ENCODE measurements at places on chromosomes 2 and 18.

GRCh38 chr2:112699984-112700667, 20.7 kb upstream of the NT5DC4 start:
- no peak for DNase-seq

GRCh38 chr2:171244970-171245782, 84.5 kb upstream of the TLK1 start:
- DNase-seq: no peak

- DNase-seq: peak; percentile 41
Observed at GRCh38 chr2:176140513-176141317, 10.6 kb upstream of the HOXD4 start.

GRCh38 chr2:120865656-120866055, 130.0 kb downstream of the GLI2 start:
- DNase-seq: no peak

DNA sequence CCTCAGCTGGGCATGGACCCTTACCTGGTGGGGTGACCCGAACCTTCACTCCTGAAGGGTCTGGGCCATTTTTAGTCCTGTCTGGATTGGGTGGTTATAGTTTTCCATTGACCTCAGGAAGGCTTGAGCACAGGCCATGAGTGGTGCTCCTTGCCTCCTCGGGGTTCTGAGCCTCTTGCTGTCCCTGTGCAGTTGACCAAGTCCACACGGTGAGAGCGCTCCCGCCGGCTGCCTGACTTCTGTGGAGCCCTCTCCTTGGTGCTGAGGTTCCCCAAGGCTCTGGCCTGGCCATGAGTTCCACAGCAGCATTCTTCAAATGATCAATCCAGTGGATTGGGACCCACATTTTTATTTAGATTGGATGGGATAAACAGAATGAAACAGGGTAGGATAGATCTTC, 159.5 kb downstream of the SEPTIN10 start:
- no peak for DNase-seq

GRCh38 chr2:178943745-178944144, 106.2 kb downstream of the CCDC141 start:
- no peak for DNase-seq

- no peak for DNase-seq
Observed at GRCh38 chr2:145623136-145623535, 1103.2 kb upstream of the ZEB2 start.

GRCh38 chr18:52499016-52499415, 159.0 kb downstream of the DCC start:
- DNase-seq: no peak

DNA sequence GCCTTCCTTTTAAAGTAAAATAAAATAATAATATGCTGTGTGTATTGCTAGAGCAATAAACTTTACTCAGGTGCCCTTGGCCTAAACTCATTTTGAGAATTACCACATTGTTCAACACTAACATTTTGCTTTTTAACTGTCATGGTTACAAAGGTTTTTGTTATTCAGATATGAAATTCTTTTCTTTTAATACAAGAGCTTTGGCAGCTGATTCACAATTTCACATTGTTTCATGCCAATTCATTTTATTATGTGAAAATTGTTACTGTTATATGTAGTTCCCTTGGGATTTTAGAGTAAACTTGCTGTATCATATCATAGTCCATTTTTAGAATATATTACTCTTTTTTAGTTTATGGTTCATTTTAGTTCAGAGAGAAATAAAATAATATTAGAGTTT, 65.8 kb upstream of the ZNF804A start:
- no peak for DNase-seq

GRCh38 chr18:71370671-71371445, 1082.0 kb downstream of the SOCS6 start:
- DNase-seq: no peak

- DNase-seq: no peak
Observed at GRCh38 chr2:177106212-177106611, 106.4 kb upstream of the HNRNPA3 start.

GRCh38 chr2:17662723-17663122, 90.9 kb downstream of the SMC6 start:
- no peak for DNase-seq

DNA sequence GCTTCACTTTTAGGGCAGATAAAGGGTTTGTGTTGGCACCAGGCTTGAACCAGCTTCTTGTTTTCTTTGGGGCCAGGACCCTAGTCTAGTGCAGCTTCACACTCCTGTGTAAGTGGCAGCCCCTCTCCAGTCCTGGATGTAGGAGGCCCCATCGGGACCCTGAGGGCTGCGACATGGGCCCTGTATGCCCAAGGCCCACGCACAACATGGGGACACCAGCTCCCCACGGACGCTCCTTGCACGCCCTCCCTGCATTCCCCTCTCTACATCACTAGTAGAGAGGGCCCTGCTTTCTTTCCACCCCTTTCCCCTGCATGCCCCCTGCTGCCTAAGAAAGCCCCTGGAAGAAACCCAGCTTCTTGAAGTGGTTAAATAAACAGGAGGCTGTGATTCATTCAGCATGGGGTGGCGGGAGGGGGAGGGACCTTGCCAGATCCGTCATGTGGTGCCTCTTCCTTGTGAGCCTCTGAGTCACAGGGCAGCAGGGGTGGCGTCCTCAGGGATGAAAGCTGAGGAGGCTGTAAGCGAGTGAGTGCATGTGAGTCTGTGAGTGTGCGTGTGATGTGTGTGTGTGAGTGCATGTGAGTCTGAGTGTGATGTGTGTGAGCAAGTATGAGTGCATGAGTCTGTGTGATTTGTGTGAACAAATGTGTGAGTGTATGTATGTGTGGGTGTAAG, 42.5 kb downstream of the COPS8 start:
- DNase-seq: peak; percentile 6

- DNase-seq: no peak
Observed at GRCh38 chr2:237864940-237865622, 5.7 kb downstream of the RAMP1 start.

GRCh38 chr2:26018184-26019055, 15.5 kb upstream of the RAB10 start:
- DNase-seq: no peak

- DNase-seq: no peak
Observed at GRCh38 chr2:65491381-65491905, 59.0 kb upstream of the SPRED2 start.

DNA sequence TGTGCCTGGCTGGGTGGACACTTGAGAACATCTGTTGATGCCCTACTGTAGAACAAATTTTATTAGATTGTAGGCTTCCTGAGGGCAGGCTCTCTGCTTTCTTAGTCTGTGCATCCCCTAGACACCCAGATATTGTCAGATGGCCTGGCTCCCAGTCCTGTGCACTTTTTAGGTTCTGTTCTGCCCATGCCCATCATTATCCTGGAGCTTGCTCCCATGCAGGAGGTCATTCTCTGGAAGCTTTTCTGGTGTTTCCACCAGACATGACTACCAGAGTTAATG, 213.3 kb downstream of the MYCN start:
- no peak for DNase-seq

DNA sequence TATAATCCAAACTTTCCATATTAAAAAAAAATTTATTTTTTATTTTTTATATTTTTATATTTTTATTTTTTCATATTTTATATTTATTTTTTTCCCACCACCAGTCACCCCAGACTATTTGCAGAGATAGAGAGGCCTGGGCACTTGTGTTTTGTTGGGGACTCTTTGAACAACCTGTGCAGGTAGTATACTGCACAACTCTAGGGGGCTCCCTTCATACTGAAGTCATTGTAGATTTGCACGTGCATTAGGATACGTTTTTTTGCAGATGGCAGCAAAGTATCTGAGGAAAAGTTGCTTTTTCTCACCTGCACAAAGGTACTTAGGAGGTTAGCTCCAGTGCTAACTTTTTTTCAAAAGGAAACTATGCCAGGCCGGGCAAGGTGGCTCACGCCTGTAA, 73.9 kb upstream of the TANC1 start:
- DNase-seq: no peak

- DNase-seq: no peak
Observed at GRCh38 chr18:37570336-37570930, 4.8 kb upstream of the CELF4 start.

DNA sequence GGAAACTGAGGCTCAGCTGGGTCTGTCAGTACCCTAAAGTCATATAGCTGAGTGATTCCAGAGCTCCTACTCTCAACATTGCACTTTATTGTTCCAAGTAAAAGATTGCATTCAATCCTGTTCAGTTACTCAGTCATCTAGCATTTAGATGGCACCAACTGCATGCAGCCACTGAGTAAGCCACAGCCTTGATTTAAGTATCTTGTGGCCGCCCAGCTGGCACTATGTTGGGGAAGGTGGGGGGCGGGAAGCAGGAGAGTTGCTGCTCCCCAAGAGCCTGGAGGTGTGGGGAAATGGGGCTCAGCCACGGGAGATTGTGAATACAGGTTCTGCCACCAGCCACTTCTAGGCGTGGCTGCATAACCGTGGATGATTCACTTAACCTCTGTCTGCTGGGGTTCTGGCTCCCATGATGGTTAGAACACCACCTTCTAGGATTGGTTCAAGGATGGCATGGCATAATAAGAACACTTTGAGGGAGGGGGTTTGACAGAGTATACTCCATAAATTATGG, 17.1 kb downstream of the ZFP36L2 start:
- no peak for DNase-seq

GRCh38 chr2:210888035-210888434, 331.6 kb downstream of the CPS1 start:
- DNase-seq: no peak

DNA sequence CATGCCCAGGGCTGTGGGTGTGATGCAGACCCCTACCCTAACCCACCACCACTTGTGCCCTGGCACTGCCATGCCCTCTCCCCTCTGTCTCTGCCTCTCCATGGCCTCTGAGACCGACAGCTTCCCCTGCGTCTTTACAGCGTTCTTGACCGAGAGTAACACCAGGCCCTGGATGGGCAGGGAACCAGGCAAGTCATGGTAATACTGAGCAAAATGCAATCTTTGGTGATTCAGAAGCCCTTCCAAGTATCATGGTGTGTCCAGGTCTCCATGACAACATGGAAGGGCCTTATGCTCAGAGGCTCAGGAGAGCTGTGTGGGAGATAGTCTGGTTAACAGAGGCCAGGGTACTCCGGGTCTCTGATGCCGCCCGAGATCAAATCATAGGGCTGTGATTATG, 176.1 kb downstream of the KLHL29 start:
- DNase-seq: no peak

- no peak for DNase-seq
Observed at GRCh38 chr2:23537991-23538390, 153.0 kb downstream of the KLHL29 start.

- no peak for DNase-seq
Observed at GRCh38 chr2:73117441-73117840, 4.7 kb upstream of the RAB11FIP5 start.

DNA sequence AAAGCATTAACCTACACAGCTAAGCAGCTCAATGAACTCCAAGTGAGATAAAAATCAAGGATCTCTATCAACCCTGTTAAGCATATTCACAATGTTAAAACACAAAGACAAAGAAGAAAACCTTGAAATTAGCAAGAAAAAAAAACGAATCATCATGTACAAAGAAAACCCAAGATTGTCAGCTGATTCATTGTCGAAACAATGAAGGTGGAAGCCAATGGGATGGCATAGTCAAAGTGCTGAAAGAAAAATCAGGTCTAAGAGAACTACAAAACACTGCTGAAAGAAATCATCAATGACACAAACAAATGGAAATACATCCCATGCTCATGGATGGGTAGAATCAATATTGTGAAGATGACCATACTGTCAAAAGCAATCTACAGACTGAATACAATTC, 32.5 kb downstream of the NMS start:
- DNase-seq: no peak

DNA sequence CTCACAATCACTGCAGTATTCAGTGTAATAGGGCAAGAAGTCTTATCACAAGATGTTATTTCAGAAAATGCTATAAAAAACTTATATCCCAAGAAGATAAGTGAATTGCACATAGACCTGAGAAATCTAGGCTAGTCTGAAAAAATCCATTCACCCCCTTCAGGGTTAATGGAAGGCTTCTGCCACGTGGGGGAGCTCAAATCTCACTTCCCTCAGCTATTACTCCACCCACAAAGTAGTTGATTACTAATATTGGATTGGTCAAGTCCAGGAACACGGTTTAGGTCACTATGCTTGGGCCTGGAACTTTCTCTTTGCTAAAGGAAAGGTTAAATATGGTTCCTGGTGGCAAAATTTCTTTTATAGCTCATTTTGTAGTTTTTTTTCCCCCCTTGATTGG, 51.2 kb upstream of the ADAM23 start:
- DNase-seq: no peak

DNA sequence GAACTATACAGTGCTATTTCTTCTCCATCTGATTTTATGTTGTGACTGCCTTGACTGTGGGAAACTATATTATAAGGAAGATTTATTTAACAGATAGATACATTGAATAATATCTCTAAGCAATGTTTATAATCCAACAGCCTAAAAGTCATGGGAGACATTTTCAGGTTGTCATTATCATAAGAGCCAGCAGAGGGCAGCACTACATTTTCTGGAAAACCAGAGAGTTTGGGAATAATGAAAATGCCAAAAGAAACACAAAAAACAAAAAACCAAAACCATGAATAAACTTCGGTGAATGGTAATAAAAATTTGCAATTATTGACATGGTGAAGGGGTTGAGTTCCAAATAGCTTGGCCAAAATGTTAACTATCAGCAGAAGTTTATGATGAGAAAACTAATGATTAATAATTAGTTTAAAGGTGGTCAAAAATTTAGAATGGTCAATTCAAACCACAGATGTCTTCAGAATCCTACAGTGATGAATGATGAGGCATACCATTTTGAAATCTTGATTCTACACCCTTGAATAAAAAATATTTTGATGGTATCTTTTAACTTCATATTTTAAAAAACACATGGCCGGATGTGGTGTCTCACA, 4.7 kb downstream of the EEF1B2 start:
- peak; percentile 15 for DNase-seq

GRCh38 chr18:75438891-75439290, 11.4 kb upstream of the SMIM21 start:
- DNase-seq: no peak

- no peak for DNase-seq
Observed at GRCh38 chr2:239583171-239583878, 182.5 kb upstream of the HDAC4 start.

DNA sequence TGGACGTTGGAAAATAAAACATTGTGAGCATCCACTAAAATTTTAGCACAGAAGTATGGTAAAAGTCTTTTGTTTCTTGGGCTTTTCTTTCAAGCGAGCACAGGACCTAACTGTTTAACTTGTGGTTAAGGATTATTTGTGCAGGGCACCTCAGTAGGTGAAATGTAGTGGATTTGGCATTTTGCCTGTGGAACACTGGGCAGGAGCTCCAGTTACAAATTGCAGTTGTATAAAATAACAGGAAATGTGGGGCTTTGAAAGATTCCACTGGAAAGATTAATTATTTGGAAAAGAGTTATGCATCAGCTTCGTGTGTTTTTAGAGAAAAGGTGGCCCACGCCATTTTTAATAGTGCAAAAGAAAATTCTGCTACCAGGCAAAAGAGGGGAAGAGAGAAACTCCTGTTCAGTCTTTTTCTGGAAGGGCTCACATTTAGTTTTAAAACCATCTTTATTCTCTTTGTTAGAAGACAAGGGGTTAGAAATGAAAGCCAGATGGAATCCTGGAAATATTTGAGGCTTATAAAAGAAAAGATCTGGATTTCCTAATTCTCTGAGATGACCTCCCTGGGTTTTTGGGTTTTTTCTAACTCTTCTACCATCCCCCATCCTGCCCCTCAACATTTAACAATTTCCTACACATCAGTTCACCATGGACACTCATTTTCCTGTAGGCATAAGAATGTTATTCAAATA, 144.3 kb upstream of the SERTAD2 start:
- DNase-seq: no peak

All from stimulated activated CD8-positive, alpha-beta memory T cell treated with anti-CD3 and anti-CD28 coated beads, Interleukin-12 subunit alpha, Interleukin-12 subunit beta, amount 100 ng/mL, for 1 hour (primary cell).